ENCODE measurements at places on chromosomes 2 and 18.

DNA sequence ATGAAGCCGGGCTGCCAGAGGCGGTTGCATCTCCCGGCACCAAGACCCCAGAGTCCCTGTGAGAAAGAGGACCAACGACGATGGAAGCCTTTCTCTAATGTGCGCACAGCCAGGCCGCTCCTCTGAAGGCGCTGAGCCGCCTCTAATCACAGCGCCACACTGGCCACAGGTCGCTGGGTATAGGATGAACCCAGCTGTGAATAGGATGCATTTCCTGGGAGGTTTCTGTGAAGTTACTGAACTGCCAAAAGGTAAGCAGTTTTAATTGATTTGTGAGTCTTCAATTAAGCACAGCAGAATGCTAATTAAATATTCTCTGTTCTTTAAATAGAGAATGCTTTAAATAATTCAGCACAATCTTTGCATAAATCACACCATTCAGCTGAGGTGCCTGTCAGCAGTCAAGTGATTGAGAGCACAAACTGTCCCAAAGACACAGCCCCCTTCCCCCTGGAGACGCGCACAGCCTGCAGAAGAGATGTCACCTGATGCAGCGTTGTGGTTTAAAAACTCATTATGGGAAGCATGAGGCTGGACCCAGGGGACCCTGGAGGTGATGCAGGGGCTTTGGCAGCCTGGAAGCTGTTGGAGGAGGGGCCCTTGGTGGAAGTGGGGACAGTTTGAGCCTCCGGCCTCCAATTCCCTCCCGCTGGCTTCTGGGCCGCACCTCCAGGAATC lies 98.1 kb downstream of the RTP5 start:
- DNase-seq: no peak

DNA sequence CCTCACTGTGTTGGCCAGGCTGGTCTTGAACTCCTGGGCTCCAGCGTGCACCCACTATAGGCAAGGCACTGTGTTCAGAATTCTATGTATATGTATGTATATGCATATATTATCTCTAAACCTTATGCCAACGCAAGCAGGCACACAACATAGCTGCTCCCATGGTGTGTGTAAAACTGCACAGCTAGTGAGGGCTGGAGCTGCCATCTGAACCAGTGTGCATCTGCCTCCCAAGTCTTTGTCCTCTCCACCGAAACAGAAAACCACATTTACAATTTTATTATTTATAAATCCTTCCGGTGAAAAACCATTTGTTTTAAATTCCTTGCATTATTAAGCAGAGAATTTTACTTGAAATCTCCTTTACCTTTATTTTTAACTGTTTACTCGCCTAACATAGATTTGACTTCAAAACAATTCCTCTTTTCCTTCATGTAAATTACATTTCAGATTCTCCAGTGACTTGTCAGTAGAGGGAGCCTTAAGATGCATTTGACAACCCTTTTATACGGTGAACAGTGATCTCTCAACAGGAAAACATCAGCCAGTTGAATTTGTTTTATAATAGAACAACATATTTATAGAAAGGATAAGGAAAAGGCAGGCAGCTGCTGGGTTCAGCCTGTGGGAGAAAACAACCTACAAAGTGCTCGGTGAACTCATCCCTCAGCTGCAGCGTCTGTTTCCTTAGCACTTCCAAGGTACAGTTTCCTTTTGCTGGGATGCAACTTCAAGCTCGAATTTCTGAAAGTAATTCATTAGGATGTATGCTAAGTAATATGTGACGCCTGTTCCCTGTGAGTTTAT lies 101.2 kb downstream of the MYT1L start:
- no peak for DNase-seq

- DNase-seq: no peak
Measured at GRCh38 chr2:8314063-8314462, 367.8 kb upstream of the ID2 start.

- DNase-seq: no peak
Measured at GRCh38 chr2:217206907-217207698, 347.2 kb upstream of the TNP1 start.

DNA sequence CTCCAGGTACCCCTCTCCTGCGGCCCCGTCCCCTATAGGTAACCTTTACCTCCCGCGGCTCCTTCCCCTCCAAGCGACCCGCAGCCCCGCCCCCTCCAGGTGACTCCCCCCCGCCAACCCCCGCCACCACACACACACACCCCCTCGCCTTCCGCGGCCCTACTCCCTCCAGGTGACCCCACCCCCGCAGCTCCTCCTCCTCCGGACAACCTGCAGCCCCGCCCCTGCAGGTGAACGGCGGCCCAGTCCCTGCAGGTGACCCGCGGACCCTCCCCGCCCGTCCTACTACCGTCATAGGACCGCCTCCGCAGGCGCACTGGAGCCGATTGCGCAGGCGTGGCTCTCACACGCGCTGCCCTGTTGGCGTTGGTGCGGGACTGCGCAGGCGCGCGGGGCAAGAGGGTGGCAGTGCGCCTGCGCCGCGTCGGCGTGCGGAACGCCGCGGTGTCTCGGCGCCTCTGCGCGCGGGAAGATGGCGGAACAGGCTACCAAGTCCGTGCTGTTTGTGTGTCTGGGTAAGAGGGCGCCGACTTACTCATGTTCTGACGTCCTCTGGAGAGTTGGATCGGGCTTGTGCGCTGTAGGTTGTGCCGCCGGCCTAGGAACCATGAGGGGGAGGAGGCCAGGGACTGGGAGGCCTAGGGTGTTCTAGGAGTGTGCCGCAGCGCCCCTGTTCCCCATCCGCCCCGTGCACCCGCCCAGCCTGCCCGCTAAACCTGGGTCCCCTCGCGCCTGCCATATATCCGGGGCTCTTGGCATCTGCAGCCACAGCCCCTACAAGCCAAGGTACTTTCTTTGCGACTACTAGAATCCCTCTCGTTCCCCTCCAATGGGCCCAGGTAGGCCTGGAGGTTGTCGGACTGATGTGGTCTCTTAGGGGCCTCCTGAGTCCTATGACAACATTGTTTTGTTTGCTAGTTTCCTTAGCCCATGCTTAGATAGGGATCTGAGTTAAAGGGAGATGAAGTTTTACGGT lies at the start of gene ACP1:
Gene ACP1, plus strand, starts transcription at position 455 of the 976 bp plus-strand sequence. Its CDS starts 18 bp downstream, at position 473.
- DNase-seq: peak; percentile 99

GRCh38 chr2:30626397-30626796 lies 179.4 kb downstream of the LCLAT1 start:
- no peak for DNase-seq

DNA sequence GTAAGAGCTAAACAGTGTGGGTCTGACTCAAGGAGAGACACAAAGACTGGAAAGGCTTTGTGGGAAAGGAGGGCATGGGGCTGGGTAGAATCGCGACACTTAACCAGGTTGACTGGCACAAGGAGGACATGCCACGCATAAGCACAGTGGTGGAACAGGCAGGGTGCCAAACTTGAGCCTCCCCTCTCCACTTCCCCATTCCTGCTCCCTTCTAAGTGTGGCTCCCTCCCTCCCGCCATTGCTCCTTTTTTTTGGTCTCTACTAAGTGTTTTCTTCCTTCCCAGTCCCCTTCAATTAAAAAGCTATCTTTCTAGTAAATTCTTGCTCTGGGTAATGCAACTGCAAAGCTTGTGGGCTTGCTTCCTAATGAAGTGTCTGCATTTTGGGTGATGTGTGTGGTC lies 40.3 kb upstream of the ZFP36L2 start:
- no peak for DNase-seq

GRCh38 chr2:174610243-174610995 lies 12.8 kb upstream of the WIPF1 start:
- DNase-seq: no peak

DNA sequence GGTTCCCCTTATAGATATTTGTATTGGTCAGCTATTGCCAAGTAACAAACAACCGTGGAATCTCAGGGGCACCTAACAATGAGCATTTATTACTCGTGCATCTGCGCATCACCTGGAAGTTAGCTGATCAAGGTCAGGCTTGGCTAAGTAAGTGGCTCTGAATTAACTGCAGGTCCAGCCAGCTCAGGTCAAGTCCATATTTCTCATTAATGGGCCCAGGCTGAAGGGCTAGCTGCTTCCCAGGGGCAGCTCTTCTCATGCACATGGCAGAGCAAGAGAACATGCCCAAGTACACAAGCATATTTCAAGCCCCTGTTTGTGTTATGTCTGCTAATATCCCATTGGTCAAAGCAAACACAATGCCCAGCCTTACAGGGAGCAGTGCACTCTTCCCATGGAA lies 7.8 kb upstream of the DGUOK start:
- DNase-seq: no peak
